ENCODE measurements at places on chromosomes 5 and 9.

GRCh38 chr9:117411547-117411946 lies 3.3 kb downstream of the ASTN2 start:
- no peak for DNase-seq

DNA sequence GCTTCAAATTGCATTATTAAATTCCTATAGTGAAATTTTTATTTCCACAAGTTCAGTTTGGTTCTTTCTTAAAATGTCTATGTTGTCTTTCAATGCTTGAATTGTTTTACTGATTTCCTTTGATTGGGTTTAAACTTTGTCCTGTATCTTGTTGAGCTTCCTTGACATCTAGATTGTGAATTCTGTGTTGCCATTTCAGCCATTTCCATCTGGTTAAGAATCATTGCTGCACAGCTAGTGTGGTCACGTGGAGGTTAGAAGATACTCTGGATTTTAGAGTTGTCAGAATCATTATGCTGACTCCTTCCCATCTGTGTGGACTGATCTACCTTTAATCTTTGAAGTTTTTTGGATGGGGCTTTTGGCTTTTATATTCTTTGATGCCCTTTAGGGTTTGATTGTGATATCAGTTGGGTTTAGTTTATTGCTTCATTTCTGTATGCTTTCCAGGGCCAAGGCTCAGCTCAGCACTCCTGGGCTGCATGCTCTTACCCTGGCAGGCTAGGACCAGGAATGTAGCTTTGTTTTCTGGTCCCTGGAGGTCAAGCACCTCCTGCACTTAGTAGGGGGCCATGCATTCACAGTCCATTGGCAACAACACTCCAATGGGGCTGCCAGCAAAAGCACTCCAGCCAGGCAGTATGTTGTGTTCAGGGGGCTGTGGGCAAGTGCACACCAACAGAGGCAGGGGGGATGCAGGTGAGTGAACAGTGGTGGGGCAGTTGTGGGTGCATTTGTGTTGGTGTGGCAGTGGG lies 141.4 kb downstream of the PRR16 start:
- no peak for DNase-seq

- DNase-seq = no peak
Measured at GRCh38 chr5:102666164-102666946, 88.8 kb upstream of the PAM start.

GRCh38 chr5:170296935-170297588 lies 515 bp downstream of the LCP2 start:
- DNase-seq = no peak

DNA sequence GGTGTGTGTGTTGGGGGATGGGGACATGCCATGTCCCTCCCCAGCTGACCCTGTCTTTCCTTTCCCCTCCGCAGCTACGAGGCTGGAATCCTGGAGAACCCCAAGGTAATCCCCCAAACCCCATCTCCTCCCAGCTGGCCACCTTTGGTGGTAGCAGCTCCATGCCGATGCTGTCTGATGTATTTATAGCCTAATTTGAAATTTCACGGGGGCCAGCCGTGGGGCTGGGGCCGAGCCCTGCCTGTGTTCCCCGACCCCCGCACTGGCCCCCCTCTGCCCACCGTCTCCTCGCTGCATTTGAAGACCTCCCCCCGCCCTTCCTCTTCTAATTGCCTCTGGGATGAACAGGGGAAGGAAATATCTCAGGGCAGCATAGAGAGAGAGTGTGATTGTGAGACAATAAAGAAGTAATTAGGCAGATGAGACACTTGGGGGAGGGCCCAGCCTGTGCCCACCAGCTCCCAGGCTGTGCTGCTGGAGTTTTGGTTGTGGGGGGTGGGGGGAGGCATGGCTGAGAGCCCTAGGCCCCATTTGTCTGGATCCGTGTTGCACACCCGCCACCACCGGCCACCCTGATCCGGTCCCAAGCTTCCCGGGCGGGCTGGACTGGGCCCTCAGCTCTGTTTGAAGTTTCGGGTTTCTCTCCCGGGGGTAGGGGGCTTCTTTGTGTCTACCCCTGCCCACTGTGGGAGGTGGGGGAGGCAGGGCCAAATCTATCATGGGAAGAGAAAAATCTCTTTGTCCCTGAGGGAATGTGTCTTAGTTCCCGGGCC lies 26.8 kb downstream of the ASS1 start:
- DNase-seq = no peak

GRCh38 chr5:124795829-124796228 lies 49.4 kb upstream of the ZNF608 start:
- no peak for DNase-seq

DNA sequence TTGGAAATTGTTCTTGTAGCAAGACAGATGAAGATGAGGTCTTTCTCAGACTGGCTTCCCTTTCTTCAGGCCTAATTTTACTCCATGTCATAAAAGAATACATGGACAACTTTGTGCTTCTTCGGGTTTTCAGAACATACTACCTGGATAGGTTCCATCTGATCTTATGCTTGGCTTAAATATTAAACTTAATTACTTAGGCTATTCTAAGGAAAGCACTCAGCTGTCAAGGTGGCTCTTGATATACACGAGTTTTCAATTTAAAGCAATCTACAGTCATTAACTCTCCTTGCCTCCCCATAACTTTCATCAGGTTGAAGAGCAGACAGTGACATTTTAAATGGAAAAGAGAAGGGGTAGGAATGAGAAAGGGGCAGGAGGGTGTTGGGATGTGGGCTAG lies 9.5 kb upstream of the PPP3R2 start:
- no peak for DNase-seq

DNA sequence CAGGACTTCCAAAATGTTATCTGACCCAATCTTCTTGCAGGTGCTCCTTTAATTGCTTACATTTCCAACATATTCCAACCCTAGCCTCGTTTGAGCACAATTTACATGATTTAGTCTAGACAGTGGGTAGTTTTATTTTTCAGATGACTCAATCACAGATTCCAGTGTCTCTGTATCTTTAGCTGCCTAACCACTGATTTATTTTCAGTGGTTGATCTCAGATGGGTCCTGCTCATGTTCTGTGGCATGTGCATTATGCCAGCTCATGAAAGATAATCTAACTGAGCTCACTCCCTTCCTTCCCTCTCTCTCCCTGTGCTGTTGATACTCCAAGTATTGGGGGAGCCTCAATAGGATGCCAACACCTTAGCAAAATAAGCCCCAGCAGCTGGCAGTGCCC lies 106.1 kb upstream of the ICE1 start:
- DNase-seq = no peak

- no peak for DNase-seq
Measured at GRCh38 chr9:123299558-123300126, 31.3 kb upstream of the STRBP start.

- DNase-seq = no peak
Measured at GRCh38 chr9:100674419-100675122, 96.7 kb downstream of the CAVIN4 start.

- no peak for DNase-seq
Measured at GRCh38 chr5:66337626-66338226, 193.6 kb downstream of the SREK1 start.

DNA sequence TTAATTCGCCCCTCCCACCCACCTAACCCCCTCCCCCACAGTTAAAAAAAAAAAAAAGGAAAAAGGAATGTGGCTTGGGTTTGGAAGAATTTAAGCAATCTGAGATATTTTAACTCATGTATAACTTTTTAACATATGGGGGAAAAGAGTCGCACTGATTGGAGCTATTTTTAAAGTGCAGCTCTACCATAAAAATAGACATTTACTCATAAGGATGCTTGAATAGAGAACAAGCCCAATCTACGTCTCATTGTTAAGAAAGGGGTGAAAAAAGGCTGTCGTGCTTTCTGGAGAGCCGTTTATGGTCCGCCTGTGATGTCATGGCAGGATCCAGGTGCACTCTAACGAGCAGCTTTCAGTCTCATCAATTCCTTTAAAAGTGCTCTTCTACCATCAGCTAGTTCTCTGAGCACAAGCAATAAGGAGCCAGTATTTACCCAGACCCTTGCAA lies 142.4 kb downstream of the ELAVL2 start:
- no peak for DNase-seq

DNA sequence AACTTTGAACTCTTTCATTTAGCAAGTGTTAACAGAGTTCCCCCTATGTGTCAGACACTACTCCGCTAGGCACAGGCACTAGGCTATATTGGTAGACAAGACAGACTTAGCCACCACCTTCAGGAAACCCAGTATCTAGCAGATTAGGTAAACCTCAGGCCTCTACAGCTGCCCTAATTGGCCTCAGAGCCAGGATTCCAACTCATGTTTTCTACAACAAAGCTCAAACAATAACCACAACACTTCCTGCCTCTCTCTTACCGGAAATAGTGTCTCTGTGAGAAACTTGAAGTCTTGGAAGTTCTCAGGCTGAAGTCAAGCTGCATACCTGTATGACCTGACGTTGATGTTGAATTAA lies 116.6 kb upstream of the SLC44A1 start:
- DNase-seq = peak; percentile 53

DNA sequence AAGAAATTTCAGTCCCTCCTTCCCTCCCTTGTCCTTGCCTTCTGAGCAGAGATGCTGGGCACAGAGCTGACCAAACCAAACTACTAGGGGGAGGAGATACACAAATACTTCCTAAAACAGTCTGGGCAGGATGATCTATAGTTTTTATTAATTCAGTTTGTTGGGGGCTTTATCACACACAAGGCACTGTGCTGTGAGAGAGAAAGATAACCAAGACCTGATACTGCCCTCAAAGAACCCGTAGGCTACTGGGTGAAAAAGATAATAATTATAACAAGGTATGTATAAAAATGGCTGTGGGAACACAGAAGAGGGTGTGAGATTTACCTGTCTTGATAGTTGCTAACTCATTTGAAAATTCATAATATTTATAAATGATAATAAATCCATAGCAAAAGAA lies 354.7 kb downstream of the NDUFS4 start:
- DNase-seq = no peak

DNA sequence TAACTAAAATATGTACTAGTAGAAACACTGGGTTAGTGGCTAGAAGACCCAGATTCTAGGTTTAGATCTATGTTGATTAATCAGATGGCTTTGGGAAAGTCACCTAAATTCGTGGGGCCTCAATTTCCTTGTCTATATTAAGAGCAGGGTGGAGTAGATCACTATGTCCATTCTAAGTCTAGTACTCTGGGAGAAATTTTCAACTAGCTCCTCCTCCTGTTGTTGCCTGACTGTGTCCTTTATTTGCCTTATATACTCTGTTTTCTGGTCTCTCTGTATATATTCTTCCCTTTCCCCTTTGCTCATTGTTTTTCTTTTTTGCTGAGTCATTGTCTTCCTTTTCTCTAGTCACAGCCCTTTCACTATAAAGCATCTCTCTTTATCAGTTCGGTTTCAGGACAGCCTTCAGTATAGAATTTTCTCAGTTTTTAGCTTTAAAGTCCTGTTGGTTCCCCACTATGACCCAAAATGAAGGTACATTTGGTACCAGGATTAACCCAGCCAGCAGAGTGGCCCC lies 44.5 kb upstream of the CDH6 start:
- no peak for DNase-seq

DNA sequence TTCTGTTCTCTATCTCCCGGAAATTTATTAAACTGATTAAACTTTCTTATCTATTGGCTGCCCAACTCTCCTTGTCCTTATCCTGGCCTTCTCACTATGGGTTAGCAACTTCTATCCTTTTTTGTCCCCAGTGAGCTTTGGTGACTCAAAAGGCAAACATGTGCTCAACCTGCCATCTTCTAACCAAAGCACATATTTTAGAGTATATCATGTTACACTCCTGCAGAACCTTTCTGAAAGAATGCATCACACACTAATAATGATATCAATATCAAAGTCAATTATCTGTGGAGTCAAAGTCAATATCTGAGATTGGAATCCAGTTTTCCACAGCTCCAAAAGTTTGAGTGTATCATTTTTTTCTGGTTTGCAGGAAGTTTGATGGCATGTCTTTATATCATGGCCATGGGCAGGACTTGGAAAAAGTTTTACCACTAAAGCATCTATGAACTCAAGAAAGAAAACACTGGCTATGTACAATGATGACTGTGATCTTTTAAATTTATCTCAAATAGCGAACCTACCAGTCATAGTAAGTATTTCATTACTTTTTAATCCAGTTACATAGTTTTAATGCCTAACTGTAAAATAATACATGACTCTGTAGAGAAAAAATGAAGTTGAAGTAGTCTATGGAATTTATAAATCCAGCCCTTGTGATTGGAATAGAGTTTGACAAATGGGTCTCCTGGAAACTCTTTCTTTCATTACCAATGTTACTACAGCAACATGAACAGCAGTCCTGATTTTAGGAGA lies 166.8 kb downstream of the DROSHA start:
- no peak for DNase-seq

DNA sequence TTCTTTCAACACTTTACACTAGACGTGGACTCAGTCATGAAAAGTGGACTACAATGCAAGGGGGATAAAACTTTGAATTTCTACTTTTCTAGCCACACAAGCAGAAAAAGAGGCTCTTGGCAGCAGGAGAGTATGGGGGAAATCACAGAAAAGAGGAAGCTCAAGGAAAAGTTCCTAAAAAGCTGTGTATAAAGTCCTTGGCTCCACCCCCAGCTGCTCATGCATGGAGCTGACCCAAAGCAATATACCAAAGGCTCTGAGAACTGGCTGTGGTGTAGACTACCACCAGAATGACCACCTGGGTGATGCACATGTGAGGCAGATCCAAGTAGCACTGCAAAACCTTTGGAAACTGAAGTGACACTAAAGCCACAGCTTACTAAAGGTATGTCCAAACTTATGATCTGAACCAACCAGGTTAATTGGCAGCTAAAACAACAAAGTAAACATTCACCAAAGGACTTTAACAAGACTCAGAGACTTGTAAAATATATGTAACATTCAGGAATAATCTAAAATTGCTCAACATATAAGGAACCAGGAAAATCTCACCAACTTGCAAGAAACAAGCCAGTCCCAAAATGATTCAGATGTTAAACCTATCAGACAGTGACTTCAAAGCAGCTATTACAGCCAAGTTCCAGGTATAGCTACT lies 55.5 kb upstream of the RASGRF2 start:
- DNase-seq = no peak

All from effector CD4-positive, alpha-beta T cell (primary cell).